ENCODE measurements at places on chromosomes 11 and 22.

GRCh38 chr22:38401336-38402084 lies 53.5 kb downstream of the KCNJ4 start:
- no peak for DNase-seq

- no peak for DNase-seq
Observed at GRCh38 chr11:17572791-17573460, 25.9 kb downstream of the OTOG start.

- no peak for DNase-seq
Observed at GRCh38 chr11:134468796-134469195, 56.8 kb upstream of the B3GAT1 start.

DNA sequence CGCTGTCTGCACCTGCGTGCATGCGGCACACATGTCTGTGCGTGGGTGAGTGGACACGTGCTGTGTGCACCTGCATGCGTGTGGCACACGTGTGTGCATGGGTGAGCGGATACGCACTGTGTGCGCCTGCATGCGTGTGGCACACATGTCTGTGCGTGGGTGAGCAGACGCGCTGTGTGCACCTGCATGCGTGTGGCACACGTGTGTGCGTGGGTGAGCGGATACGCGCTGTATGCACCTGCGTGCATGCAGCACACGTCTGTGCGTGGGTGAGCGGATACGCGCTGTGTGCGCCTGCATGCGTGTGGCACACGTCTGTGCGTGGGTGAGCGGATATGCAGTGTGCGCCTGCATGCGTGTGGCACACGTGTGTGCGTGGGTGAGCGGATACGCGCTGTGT lies 27.1 kb upstream of the ACR start:
- no peak for DNase-seq

DNA sequence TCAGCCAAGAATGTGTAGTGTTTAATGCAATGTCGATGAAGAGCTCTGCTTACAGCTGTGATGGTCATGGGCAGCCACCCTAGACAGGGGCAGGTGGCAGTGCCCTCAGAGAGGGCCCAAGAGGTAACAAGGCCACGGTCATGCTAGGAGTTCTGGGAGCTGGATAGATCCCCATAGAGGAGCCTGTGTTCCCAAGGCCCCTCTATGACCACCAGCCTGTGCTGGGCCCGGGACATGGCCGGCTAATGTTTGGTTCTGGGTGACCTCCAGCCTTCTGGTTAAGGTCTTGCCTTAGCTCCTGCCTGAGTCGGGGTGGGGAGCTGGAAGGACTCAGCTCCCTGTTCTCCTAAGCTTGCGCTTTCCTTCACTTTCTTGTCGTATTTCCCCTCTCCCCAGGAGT lies 65.1 kb downstream of the GRIK4 start:
- DNase-seq: no peak

DNA sequence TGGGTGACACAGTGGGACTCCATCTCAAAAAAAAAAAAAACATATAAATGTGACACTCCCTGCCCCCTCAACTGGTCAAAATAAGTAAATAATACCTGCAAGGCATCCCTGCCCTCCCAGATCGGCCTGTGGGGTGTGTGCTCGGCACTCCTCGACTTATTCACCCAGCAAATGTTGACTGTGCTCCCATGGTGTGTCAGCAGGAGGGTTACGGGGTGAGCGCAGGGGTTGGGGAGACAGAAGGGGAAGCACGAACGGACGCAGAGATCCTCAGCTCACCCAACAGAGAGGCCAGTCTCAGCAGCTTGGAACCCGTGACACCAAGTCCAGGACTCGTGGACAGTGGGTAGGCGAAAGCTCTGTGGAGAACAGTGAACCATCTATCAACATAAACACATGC lies 1.6 kb upstream of the ADM2 start:
- DNase-seq: no peak

- no peak for DNase-seq
Observed at GRCh38 chr11:8268530-8269400, 5.1 kb upstream of the LMO1 start.

DNA sequence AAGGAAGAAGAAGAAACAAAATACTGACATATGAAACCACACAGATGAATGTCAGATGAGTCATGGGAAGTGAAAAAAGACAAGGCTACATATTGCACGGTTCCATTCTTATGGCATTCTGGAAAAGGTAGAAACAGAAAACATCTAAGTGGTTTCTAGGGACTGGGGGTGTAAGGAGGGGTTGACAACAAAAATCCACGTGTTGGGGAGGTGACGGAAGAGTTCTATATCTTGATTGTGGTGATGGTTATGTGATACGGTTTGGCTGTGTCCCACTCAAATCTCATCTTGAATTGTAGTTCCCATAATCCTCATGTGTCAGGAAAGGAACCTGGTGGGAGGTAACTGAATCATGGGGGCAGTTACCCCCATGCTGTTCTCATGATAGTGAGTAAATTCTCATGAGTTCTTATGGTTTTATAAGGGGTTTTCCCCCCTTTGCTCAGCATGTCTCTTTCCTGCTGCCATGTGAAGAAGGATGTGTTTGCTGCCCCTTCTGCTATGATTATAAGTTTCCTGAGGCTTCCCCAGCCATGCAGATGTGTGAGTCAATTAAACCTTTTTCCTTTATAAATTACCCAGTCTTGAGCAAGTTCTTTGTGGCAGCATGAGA lies 6.4 kb upstream of the ARFGAP3 start:
- DNase-seq: no peak

DNA sequence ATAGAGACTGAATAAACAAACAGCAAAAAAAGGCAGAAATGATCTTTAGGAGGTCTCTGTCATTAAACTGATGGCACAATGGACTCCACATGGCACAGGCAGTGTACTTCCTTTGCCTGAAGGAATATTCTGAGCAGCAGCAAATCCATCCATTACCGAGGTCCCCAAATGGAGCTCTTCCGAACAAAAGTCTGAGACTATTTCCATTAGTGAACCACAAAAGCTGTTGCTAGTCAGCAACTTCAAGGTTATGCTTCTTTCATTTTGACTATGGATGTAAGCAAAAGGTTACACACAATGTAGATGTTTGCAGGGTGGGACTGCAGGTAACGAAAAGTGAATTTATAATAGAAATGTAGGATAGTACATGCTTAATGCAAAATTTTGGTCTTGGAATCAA lies 14.5 kb downstream of the NARS2 start:
- DNase-seq: no peak

DNA sequence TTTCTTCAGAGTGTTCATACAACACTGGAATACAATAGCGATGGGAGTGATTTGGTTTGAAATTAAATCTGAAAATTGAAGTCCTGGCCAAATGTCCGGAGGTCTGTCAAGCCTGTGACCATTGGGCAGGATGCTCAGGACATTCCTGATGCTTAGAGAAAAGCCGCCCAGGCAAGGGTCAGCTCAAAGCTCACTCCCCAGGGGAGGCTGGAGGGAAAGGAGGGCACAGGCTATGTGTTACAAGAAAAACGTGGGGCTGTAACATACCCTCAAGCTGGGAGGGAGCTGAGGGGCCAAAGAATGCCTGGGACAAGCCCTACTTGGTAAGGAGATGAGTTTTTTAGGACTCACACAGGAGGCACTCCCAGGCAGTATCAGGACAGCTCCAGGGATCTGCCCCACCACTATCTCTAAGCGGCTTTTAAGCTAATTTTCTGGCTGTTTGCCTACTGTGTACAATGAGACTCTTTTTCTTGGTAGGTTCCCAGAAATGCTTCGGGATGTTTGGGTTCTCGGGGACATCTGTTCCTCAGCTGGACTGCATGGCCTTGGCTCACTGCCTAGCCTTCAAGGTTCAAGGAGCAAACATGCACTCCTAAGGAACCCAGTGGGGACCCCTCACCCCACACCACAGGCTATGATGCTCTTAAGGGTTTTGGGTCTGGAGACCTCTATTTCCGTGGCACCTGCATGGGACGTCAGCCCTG lies 500.1 kb downstream of the BRD1 start:
- DNase-seq: peak; percentile 52

DNA sequence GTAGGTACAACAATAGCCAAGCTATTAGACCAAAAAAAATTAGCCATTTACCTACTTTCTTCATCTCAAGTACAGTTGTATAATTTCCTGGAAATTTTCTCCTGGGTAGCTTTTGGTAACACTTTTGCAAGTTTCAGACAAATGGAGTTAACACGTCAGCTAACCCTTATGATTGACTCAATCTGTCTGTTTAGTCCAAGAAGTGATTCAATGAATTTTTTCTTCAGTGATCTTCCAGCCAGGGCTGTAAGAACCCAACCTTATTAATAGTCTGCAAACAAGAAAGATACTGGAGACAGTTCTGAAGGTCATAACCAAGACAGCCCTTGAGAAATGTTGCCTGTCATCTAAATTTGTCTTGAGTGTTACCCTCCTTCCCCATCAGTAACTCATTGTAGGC lies 30.1 kb upstream of the FIBIN start:
- no peak for DNase-seq

DNA sequence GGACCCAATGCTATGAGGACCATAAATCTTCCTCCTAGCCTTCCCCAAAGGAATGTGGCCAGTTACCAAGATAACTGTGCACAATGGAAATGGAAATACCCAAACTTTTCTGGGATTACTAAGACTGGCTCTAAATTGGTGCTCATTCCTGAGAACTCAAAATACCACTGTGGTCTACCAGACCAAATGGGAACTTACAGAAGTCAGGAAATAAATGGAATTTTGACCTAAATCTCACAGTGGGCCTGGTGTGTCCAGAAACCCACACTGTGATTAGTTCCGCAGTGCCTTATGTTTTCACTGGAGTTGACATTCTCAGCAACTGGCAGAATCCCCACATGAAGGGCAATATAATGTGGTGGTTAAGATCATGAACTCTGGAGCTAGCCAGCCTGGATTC lies 99.4 kb upstream of the ZC3H12C start:
- no peak for DNase-seq

GRCh38 chr11:103220133-103220532 lies 110.9 kb downstream of the DYNC2H1 start:
- no peak for DNase-seq

- DNase-seq: no peak
Observed at GRCh38 chr11:131063638-131064037, 147.4 kb upstream of the SNX19 start.

GRCh38 chr11:14857621-14858020 lies 34.4 kb downstream of the CYP2R1 start:
- DNase-seq: no peak

- no peak for DNase-seq
Observed at GRCh38 chr11:23725752-23726151, 771.1 kb upstream of the LUZP2 start.

- no peak for DNase-seq
Observed at GRCh38 chr22:49858827-49859226, 5.2 kb downstream of the ZBED4 start.

- DNase-seq: no peak
Observed at GRCh38 chr11:133919330-133920108, 37.2 kb downstream of the IGSF9B start.

GRCh38 chr11:68353118-68353517 lies 40.7 kb downstream of the LRP5 start:
- no peak for DNase-seq

DNA sequence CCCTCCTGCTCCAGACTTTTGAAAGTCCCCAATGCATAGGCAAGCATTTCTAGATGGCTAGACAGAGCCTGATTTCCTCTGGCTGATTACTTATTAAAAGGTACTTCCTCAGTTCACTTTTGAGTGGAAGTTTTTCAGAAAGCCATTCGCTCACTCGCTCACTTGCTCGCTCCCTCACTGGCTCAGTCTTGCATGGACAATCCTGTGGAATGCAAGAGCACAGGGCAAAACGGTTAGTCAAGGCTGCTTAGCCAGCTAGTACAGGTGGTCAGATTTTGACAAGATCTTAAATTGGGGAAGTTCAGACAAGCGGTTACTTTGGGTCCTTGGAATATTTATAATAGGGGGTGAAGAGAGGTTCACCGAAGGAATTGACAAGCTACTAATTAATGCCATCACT lies 101.0 kb downstream of the ARL14EP start:
- DNase-seq: no peak

- DNase-seq: no peak
Observed at GRCh38 chr11:111933872-111934271, 3.3 kb upstream of the DIXDC1 start.

GRCh38 chr11:125542709-125543108 lies 26.6 kb upstream of the EI24 start:
- no peak for DNase-seq

- no peak for DNase-seq
Observed at GRCh38 chr22:36329254-36330078, 58.3 kb downstream of the MYH9 start.

- no peak for DNase-seq
Observed at GRCh38 chr22:40813912-40814315, 5.2 kb downstream of the SLC25A17 start.

DNA sequence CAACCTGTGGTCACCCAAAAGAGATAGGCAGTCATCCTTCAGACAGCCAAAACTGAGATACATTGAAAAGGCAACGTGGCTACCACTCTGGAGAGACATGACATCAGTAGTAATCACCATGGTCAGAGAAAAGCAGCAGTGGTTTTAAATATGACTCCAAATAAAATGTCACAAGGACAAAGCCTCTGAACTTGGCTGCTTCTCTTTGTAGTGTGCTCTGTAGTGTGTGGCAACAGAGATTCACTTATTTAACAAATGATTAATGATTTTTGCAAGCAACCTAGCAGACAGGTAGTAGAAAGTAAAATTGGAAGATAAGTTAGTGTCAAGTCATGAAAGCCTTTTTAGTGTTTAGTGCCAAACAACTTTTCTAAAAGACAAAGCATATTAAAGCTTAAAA lies 63.5 kb downstream of the PAX6 start:
- DNase-seq: no peak

- DNase-seq: no peak
Observed at GRCh38 chr11:65314501-65315203, at the start of gene CDC42EP2. Gene CDC42EP2, plus strand, starts transcription at chr11:65314866. Its CDS starts 6,033 bp downstream, at chr11:65320899.

GRCh38 chr11:84230402-84230801 lies 944.2 kb upstream of the CCDC90B start:
- DNase-seq: no peak

GRCh38 chr11:76574879-76575278 lies 95.7 kb downstream of the LRRC32 start:
- DNase-seq: no peak

DNA sequence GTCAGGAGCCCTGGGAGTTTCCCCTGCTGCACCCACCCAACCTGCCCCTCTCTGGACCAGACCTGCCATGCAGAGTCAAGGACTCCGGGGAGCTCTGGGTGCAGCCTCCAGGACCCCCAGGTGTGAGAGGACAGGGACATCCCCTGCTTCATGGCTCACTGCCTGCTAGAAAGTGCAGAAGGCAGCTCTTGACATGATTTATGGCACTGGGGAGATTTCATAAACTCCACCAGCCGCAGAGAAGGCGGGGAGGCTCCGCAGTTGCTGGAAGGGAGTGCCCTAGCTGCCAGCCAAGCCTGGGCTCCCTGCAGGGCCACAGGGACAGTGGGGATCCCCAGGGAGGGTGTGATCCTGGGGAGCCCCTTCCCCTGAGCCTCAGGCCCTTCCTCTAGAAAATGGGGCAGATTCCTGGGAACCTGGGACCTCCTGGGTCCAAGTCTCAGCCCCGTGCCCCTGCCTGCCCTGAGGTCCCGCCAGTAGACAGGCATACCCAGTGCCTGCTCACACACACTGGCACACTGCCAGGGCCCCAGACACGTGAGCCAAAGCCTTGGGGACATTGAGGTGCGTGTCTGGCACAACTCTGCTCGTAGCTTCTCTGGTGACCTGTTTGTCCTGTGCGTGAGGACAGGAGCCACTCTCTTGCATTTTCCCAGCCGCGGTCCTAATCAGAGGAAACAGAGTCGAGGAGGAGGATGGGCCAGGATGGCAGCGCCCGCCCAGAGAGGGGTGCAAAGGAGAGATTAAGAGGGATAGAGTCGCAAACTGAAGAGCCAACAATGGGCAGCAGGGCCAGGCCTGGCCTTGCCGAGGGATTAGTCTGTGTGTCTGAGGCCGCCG lies 13.8 kb downstream of the CABP7 start:
- no peak for DNase-seq
